AML-193 (cell line): ENCODE measurements at places on chromosomes 5 and 9.

- DNase-seq: no peak
Observed at GRCh38 chr5:59684388-59685190, 208.9 kb downstream of the PDE4D start.

- no peak for DNase-seq
Observed at GRCh38 chr9:129930743-129931142, 95.5 kb downstream of the USP20 start.

DNA sequence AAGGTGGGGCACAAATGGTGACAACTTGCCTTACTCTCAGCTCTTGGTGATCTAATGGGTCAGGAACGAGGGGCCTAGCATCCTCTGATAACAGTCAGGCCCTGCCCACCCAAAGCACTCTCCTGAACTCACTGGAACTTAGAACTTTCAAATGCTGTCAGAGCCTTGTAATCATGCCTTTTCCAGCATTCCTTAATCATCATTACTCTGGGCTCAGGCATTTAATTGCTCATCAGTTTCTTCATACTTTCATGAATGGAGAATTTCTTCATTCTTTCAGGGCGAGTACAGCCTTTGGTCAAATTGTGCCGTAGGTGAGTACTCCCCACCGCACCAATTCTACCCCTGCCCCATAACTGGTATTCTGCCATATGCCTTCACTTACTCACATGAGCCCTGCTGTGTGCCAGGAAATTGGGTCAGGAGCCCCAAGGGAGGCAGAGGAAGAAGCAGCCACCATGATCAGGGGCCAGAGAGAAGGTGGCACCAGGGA is 30.2 kb upstream of the DUSP1 start:
- DNase-seq: no peak

DNA sequence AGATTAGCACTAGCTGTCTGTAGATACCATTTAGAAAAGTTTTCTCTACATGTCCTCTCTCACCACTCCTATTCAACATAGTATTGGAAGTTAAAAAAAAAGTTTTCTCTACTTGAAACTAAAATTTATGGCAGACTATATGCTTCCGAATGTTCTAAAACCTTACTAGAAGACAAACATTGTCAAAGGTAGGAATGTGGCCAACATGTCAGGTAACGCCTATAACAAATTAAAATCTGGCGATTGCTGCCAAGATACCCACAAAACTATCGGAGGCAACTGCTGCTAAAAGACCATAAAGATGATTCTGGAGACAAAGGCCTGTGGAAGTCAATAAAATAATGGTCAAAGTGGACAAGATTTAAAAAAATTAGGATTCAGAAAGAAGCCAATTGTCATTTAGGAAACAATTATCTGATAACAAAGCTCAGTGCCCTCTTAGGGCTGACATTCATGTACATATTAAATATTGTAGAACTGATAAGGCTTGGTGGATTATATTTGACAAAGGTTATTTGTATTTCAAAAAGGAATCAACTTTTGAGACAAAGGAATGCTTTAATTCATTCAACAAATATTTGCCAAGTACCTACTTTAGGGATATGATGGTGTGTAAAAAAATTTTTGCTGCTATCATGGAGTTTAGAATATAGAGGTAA is 52.7 kb downstream of the CDKN2A start:
- DNase-seq: no peak

GRCh38 chr5:955886-956761 is 52.5 kb upstream of the NKD2 start:
- no peak for DNase-seq

DNA sequence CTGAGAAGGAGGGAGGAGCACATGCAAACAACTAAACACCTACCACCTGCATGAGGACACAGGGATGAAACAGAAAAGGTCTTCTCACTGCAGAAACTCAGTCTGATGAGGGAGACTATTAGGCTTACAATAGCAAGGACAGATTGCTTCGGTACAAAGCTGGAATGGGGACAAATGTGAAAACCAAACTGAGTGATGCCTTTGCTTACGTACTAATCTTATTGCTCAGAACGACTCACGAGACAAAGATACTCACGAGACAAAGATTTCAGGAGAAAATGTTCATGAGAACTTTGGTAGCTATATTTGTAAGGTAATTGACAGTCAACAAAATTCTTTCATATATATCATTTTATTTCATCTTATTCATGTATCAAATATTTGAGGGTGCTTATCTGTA is 71.9 kb upstream of the TAF1L start:
- no peak for DNase-seq

- no peak for DNase-seq
Observed at GRCh38 chr5:172319708-172320441, 36.3 kb upstream of the UBTD2 start.

GRCh38 chr5:96256795-96257470 is 176.1 kb downstream of the PCSK1 start:
- DNase-seq: no peak

GRCh38 chr5:132557478-132558172 is 848 bp downstream of the RAD50 start:
- peak; percentile 9 for DNase-seq

DNA sequence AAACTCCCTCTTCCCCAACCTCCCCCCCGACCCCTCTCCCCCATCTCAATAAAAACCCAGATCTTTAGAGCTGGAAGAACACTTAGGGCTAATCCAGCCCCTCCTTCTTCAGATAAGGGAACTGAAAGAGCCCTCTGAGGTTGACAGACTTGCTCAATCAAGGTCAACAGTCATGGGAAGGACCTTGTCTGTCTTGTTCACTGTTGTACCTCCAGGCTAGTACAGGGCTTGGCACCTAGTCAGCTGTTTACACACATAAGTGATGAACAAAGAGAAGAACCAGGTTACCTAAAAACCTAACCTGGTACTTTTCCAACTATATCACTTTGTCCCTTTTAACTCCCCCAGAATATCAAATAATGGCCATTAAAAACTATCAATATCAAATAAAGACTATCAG is 2.4 kb downstream of the TTC39B start:
- peak; percentile 25 for DNase-seq

- DNase-seq: no peak
Observed at GRCh38 chr9:123647145-123647544, 282.8 kb downstream of the DENND1A start.

- no peak for DNase-seq
Observed at GRCh38 chr5:36478646-36479317, 127.6 kb upstream of the SLC1A3 start.

DNA sequence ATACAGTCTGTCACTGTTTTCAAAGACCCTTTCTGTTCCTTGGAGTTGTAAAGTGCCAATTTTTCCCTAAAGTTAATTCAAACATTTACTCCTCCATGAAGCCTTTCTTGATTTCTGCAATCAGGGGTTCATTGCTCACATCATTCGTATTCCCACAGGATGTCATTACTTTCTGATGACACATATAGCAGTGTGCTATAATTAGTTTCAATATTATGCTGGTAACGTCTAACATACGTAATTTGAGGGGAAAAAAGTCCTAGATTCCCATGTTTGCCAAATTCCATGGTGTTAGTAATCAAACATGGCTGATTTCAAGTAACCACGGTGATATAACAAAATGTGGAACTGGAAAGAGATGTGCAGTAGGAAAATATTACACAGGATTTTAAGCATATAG is 468.2 kb upstream of the MEF2C start:
- DNase-seq: no peak

- DNase-seq: no peak
Observed at GRCh38 chr5:172644711-172645110, 3.6 kb downstream of the NEURL1B start.

DNA sequence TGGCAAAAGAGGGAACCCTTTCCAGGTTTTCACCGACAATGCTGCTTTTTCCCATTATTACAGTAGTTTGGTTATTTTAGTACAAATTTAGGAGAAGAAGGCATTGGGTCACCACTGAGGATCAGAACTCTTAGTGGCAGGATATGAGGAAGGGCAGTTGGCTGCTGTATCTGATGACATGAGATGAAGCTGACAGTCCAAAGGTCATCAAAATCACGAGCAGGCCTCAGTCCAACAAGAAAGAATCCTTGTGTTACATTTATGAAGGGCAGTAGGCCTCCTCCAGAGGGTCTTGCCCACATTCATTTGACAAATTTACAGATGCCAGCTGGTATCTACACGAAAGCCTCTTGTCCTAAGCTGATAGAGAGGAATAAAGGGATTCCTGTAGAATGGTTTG is 49.5 kb upstream of the COL15A1 start:
- no peak for DNase-seq

GRCh38 chr9:70156729-70157128 is 102.0 kb upstream of the SMC5 start:
- DNase-seq: no peak

DNA sequence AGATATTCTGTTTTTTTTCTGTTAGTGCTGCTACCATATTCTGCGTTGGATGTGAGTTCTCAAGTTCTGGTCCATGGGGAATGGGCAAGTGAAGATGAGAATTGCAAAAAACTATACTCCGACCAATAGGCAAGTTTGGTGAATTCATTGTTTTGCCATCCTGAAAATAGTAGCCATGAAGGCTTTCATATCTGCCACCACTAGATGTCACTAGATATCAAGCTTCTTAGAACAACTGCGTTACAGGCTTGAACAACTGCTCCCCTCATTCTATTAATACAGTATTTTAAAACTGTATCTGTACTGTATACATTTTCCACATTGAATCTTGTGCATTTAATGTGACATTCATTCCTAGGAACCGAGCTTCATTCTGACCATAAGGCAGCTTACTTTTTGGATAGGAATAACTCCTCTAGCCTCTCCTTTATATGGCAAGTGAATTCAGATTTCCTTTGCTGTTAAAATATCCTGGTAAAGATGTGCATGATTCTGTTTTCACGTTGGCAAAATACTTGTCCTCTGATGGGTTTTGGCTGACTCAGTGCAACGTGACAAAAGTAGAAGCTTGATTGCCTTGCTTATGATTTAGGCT is 163.6 kb downstream of the SREK1 start:
- peak; percentile 59 for DNase-seq

DNA sequence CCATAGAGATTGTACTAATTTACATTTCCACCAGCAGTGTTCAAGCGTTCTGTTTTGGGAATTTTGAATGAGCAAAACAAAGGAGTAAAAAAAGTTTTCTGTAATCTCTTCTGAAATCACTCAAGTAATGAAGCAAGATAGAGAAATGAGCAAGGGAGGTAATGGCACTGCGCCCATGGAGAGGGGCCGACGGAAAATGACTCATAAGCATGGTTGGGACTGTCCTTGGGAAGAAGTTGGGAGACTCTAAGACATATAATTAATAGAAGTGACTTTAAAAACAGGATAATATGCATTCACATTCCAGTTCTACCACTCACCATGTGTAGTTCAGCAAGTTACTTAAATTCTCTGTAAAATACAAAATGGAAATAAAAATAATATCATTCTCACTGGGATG is 62.5 kb upstream of the C5orf46 start:
- no peak for DNase-seq

DNA sequence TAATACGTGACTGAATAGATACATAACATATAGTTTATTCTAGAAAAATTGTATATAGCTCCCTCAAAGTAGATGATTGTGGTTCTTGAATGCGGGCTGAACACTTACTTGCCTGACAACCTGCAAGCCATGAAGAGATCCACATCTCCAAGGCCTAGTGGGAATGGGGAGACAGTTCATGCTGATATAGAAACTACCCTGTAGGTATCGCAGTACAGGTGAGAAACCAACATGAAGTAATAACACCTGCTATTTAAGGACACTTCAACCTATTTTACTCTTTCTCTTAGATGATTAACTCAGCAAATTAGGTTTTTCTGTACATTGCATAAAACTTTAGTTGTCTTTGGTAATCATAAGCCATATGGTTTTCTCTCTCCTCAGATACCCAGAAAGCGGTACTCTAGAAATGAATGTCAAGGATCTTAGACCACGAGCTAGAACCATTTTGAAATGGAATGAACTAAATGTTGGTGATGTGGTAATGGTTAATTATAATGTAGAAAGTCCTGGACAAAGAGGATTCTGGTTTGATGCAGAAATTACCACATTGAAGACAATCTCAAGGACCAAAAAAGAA is 47.3 kb downstream of the UHRF2 start:
- DNase-seq: no peak

DNA sequence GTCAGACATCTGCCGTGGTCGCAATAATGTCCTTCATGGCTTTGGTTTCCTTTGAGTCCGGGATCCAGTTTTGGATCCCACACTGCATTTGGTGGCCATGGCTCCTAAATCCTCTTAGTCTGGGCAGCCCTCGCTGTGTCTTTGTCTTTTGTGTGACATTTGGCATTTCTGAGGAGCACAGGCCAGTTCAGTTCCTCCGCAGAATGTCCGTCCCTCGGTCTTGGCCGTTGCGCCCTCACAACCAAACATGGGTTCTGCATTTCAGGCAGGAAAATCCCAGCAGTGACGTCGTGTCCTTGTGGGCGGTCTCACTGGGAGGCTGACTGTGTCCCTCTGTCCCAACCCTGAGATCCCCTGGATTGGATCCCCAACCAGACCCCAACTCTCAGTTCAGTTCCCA is 172.9 kb upstream of the PPP1R26 start:
- DNase-seq: no peak

- DNase-seq: no peak
Observed at GRCh38 chr5:93340881-93341280, 240.1 kb downstream of the NR2F1-AS1 start.

GRCh38 chr9:21395778-21396717 is 10.8 kb upstream of the IFNA2 start:
- peak; percentile 37 for DNase-seq

GRCh38 chr9:6461619-6462018 is 48.6 kb downstream of the UHRF2 start:
- no peak for DNase-seq

DNA sequence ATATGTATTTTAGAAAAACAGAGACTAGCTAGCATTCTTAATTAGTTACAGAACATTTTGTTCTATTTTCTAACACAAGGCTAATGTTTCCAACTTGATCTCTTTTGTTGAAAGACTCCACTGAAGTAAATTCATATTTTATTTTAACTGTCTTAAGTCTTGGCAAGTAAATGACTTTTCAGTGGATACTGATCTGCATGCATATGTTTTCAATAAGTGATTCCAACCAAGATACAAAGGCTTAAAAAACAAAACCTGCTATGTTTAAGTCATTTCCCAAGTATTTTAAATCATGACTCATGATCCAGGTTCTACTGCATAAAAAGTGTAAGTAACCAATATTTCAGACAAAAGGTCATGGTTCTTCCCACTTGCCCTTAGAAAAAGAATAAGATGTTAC is 5.7 kb downstream of the CDO1 start:
- no peak for DNase-seq

DNA sequence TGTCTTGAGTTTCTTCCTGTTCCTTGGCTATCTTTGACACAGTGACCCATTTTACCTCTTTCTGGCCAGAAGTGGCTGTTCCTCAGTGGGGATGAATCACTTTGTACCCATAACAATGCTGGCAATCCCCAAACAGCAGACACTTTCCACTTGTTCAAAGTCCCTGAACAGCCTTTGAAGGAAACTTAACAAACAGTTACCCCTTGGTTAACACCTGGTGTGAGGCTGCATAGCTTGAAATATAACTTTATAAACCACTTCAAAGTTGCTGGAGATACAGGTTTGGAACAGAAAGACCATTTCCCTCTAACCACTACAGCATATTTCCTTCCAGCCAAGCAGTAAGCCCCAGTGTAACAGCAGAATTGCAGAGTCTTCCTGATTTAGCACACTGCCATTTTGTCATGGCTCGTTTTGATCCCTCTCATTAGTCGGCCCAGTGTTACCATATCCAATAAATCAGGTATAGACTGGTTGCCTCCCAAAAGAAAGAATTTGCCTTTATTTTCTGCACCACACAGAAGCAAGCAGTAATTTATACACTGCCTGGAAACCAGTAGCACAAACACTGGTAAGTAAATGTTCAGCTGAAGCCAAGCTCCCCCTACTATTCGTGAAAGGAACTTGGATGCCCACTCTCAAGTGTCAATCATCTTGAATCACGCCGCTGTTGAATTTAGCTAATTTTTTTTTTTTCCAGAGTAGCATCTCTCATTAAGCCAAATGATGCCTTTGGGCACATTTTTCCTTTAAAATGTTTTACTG is 225.9 kb downstream of the PIK3R1 start:
- no peak for DNase-seq
